ENCODE measurements at places on chromosomes 5 and 9.

- DNase-seq = no peak
Observed at GRCh38 chr9:19488721-19489120, 79.9 kb downstream of the ACER2 start.

GRCh38 chr5:175700991-175701390 lies 43.1 kb downstream of the HRH2 start:
- DNase-seq = no peak

- peak; percentile 67 for DNase-seq
Observed at GRCh38 chr5:73673161-73673591, 47.2 kb downstream of the ARHGEF28 start.

DNA sequence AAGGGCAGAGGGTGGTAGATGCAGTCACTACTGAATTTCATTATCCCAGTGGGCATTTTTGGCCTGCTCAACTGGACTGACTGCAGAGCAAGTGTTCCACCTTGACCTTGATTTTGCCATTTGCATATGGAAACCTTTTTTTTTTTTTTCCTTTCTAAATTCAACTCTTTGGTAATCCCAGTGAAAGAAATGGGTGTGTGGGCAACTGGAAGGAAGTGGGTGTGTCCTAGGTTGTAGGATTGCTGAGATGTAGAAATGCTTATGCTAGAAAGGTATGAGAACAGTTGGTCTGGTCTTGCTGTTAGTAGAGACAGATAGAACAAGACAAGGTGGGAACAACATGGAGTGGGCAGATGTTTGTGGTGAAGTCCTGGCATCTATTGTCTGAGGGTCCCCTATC lies 7.8 kb upstream of the IL12B start:
- peak; percentile 12 for DNase-seq

DNA sequence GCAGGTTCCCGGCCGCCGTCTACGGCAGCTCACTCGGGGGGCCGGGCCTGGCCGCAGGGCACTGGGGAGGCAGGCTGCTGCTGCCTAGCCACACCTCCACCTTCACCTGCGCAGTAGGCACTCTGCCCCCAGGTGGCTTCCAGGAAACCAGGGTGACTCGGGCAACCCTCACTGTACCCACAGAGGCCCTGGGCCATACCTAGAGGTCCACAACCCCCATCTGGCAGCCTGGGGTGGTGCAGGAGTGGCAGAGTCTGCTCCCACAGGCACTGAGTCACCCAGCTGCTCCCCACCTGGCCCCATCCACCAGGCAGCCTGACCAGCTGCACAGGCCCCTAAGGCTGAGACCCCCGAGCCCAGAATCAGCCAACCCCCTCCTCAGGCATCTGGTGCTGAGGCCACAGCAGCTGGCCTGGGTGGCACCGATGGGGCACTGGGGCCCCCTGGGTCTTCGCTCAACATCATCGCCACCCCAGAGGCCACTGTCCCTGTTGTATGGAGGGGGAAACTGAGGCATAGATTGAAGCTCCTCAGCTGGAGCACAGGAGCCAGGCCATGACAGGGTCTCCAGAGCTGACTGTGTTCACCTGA lies 70.2 kb downstream of the KCNT1 start:
- no peak for DNase-seq

- no peak for DNase-seq
Observed at GRCh38 chr5:118257066-118257465, 731.3 kb downstream of the DTWD2 start.

DNA sequence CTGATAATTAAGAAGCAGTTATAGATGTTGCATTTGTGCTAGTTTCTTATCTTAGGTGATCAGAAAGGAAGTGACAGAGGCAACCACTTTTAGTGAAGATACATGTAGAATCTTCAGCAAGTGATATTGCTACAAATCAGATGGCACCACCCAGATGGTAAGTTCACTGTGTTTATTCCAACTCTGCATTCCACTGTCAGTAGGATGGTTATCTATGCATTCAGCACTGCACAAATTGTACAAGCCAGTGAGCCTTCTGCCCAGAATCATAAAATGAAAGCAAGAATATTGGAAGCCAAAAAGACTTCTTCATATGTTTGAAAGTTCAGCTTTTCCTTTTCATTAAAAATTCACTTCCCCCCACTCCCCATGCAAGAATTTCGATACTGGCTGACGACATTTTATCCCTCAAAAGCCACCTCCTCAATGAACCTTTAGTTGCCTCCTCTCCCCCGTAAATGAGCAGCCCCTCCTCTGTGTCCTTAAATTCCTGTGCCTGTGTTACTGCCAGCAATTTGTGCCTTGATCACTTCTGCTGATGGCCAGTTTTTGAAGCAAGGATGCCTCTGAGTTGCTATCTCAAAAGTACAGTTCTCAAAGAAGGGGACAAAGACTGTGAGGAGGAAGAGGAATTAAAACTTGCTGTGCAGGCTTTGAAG lies 91.6 kb downstream of the ZSWIM6 start:
- no peak for DNase-seq

DNA sequence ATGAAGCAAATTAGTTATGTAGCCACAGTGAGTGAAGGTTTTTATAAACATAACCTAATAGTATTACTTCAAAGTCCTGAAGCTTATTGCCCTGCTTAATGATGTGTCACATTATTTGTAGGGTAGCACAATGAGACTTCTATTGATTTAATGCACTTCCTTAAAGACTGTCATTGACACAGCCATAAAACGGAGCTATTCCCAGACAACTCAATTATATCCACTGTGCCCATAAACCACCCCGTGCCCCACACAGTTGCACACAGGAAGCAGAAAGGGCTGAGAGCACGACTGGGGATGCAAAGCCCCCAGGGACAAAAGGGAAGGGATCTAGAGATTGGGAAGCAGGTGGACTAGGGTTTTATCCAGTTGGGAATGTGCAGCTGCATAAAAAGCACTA lies 37.0 kb downstream of the TRIM32 start:
- DNase-seq = no peak

- no peak for DNase-seq
Observed at GRCh38 chr5:20604992-20605391, 617.0 kb upstream of the CDH18 start.

- no peak for DNase-seq
Observed at GRCh38 chr5:143059355-143059754, 289.2 kb downstream of the ARHGAP26 start.

DNA sequence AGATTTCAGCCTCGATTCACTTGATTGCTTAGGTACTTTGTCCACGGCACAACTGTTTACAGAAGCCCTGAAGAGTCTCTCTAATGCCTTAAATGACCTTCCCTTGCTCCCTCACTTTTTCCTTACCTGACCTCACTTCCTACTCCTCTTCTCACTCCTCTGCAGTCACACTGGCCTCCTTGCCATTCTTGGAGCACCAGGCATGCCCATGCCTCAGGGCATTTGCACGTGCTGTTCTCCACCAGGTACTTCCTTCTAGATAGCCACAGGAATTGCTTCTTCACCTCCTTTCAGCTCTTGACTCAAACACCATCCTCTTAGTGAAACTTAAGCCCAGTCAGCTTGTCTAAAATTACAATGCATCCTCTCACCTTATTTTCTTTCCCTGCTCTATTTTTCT lies 52.4 kb upstream of the TRAF1 start:
- peak; percentile 24 for DNase-seq

DNA sequence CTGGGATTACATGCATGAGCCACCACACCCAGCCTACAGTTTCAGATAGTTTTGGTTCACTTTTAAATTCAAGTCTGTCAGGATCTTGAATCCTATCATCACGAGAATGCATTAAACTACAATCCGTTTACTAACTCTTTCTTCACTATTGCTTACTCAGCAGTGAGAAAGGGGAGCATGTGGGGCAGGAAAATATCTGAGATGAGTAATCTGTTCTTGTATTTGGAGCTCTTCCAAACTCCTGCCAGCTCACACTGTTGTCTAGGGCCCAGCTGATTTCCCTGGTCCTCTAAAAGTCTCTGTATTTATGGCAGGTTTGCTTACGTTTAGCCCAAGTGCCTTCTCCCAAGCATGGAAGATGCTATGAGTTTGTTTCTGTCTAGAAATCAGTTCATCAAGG lies 152.2 kb downstream of the FGF18 start:
- peak; percentile 69 for DNase-seq

DNA sequence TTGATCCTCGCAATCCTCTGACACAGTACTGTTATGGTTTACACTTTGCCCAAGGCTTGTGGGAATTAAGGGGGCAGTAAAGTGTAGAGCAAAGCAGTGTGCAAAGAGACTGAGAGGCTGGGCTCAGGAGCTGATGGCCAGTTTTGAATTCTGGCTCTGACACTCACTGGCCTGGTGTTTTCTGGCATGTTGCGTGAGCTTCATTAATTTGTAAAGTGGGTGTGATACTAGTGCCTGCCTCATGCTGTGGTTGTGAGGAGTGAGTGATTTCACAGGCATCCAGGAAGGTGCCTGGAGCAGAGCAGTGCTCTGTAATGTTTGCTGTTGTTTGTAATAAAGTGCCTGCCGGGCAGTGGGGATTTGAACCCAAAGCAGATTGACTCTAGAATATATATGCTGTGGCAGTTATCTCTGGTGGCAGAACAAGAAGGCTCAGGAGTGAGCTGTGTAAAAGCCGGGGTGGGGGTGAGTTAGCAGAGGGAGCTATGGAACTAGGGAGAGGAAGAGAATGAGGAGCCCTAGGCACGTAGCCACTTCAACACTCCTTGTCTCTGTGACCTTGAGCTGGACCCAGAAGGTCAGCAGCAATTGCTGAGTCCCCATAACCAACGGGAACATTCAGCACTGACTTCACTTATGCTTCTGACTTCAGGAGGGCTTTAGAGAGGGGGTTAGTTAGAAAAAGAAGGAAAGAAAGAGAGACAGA lies 108.5 kb downstream of the DOCK2 start:
- DNase-seq = peak; percentile 73

GRCh38 chr5:98016771-98017170 lies 756.7 kb upstream of the RGMB start:
- no peak for DNase-seq

- no peak for DNase-seq
Observed at GRCh38 chr5:85605381-85605780, 1012.4 kb upstream of the COX7C start.

- no peak for DNase-seq
Observed at GRCh38 chr9:3292311-3292710, 233.5 kb downstream of the RFX3 start.

Measured in mammary epithelial cell (primary cell).